ENCODE measurements at places on chromosomes 6 and 20. TPM values are rescaled to one million over a fixed set of nuclear protein-coding genes. Genes with fewer than 3 reads are reported as not detected.

GRCh38 chr20:52103913-52104545 lies 87.5 kb downstream of the ZFP64 start:
- DNase-seq, result no peak

DNA sequence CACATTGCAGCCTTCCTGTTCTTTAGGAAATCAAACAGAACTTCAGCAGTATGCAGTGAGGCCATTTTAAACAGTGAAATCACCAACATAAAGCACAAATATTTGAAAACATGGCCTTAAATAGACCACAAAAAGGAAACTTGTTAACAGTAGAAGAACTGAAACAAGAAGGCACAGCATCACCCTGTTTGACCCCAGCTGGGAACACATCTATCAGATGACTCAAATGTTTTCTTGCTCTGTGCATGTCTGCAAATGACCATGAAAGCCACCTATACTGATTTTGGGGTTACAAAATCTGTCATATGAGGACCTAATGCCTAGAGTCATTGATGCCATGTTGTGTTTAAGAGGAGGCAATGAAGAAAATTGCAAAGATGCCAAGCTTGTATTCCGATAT lies 123.8 kb upstream of the ADGRF1 start:
- no peak for DNase-seq

Gene CCR6
- polyA plus RNA-seq, result not detected

DNA sequence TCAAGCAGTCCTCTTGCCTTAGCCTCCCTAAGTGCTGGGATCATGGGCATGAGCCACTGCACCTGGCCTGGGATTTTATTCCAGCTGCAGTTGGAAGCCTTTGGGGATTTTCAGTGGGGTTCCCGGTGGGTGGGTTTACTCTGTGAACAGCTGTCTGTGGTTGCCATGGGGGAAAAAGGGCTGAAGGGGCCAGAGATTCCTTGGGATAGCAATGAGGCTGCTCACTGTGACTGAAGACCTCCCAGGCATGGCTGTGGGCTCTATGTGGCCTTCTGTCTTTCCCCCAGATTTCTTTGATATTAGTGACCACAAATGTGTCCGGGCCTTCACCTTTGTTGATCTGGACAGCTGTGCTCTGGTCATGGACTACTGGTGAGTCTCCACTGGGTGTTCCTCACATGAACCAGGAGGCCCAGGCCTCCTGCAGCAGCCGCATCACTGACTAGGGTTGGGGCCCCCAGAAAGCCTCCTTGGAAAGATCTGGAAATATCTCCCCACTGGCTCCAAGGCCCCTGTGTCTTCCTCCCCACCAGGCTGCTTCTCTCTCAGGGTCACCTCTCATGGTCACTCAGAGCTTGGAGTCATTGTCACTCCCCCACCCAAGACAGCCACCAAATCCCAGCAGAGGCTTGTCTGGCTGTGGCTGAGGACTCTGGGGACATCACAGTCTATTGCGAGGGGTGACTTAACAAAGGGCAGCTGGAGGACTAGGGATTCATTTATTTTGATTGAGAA lies 33.4 kb downstream of the EFCAB8 start:
- DNase-seq, result no peak

DNA sequence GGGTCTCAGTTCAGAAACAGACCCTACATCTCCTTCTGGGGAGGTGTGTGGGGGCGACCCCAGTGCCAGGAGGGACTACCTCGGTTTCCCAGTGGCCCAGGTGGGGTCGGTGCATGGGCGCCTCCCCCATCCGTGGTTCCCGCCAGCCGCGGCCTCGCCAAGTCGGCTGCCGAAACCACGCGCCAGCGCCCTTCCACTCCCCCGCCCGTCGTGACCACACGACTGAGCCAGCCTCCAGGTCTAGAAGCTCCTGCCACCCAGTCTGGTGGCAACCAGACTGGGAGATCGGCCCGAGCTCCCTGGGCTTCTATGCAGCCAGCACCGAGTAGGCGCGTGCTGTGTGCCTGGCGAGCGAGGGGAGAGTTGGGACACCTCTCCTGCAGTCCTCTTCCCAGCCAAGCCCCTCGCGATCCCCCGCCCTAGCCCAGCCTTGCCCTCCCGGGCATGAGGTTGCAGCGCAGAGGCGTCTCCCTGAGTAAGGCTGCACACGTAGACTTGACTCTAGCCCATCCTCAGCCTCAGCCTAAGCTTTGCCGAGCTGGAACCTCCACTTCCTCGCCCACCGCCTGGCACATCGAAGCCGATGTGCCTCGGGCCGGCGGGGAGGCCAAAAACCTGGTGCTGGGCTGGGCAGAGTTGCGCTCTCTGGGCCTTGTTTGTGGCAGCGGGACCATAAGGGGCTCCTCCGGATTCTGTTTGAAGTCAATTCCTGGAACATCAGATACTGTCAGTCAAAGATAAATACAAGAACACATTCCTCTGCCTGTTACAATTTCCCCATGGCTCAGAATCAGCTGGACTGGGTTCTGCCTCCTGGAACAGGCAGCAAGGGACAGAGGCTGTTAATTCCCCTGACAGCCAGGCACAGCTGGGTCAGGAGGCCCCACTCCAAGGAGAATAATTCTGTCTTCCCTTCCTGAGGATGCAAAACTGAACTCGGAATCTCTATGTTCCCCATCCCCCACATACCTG lies 1.5 kb upstream of the CPNE5 start:
- DNase-seq, result no peak

- no peak for DNase-seq
Observed at GRCh38 chr6:72552938-72553337, 68.9 kb upstream of the KCNQ5 start.

DNA sequence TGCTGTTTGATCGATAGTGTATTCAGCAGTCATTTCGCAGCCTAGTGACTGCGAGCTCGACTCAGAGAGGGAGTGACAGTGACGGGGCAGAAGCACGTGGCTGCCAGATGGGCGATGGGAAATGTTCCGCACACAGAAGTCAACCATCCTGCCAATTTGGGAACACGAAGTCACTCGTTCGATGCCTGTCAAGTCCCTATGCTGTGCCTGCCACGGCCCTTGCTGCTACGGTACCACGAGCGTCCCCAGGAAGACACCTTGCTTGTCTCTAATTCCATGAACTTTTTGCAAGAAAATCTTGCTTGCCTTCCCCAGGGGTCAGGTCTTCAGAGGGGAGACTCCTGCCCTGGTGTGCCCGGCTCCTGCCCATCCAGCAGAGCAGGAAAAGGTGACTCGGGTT lies 17.0 kb upstream of the STX16 start:
- DNase-seq, result no peak

Gene BMP5
- polyA plus RNA-seq, result 68.0 TPM

Gene CCN6
- polyA plus RNA-seq, result 0.58 TPM

DNA sequence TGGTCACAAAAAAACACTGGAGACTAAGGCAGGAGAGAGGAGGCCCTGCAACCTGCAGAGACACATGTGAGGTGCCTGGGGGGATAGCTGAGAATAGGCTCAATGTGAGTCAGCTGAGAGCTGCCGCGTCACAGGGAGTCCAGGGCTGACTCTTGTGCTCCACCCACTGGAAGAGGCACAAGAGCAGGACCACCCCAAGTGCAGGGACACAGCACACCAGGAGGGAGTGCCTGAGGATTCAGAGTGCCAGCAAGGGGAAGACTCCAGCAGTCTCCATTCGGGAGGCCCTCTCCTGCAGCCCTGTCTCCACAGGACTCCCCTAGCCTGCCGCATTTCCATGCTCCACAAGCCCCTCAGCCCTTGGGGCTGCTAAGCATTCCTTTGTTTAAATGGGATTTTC lies 105.5 kb downstream of the HUS1B start:
- no peak for DNase-seq

DNA sequence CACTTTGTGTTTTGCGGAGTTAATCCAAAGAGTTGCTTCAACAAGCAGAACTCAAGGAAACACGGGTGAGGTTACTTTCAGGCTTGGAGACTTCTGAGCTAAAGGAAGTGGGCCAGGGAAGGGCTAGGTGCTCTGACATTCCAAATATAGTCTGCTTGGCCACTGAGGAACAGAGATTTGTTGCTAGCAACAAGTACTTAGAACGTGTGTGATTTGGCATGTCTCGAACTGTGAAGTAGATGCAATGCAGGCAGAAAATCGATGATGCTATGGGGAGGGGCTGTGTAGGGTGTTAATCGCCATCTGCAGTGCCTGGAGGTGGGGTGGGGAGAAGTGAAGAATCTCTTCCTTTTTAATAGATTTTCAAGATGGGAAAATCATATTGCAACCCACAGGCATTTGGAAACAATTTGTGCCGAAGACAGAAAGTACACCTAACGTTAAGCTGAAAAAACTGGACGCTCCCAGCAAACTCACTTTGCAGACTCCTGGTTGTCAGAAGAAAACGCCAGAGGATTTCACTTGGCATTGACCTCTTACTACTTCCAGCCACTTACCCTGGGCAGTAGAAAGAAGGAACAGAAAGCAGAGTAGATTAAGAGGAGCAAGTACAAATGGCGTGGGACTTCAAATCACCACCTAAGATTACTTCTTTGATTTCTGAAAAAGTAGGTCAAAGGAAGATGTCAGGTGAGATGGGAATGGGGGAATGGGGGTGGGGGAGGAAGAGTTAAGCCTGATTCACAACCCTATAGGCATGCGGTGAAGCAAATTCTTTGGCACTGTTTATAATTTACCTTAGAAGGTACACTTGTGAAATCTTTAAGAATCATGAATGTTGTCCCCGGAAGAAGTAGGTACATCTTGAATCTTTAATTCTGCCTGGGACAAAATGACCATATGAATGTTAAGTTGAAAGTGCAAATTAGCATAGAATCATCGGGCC lies 314.1 kb downstream of the CD83 start:
- DNase-seq, result no peak

DNA sequence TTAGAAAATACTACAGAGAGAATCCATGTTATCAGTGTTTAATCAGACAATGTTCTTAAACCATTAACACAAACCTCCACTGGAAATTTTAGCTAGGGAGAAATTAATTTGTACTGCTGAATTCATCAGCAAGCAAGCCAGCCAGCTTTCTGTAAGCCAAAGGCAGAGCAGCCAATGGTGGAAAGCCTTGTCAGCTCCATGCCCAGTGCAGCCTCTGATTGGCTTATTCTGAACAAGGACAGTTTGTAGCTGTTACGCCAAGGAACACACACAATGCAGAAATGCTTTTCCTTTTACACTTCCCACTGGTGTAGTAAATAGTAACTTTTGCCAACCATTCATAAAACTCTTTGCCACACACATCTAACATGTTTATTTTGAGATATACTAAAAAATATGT lies 265.0 kb downstream of the TENT5A start:
- peak; percentile 23 for DNase-seq

Gene CALHM4
- polyA plus RNA-seq, result not detected

GRCh38 chr6:166253778-166254204 lies 54.4 kb downstream of the PRR18 start:
- no peak for DNase-seq

Gene CHRNA4
- 0.76 TPM for polyA plus RNA-seq

- DNase-seq, result no peak
Observed at GRCh38 chr20:57392512-57393271, 1.5 kb downstream of the RBM38 start.

Gene SEMG1
- not detected for polyA plus RNA-seq

GRCh38 chr20:46174469-46175126 lies 56.5 kb downstream of the CD40 start:
- DNase-seq, result peak; percentile 16

DNA sequence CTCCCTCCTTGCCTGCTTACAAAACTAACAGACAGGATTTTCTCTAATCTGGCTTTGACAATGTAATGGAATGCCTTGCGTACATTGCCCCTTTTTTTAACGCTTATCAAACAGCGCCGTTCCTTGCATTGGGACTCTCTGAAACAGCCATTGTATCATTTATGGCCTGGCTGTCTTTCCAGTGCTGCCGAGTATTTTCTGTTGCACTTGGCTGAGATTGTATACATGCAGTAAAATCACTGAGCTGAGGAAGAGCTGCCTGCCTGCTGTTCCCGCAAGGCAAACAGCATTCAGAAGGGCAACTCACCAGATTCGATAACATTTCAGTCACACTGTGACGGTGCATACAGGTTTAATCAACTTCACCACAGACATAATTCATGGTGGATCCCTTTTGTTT lies 106.0 kb downstream of the SH3BGRL2 start:
- no peak for DNase-seq

- no peak for DNase-seq
Observed at GRCh38 chr6:12648171-12648570, 68.4 kb upstream of the PHACTR1 start.

Gene THBD
- polyA plus RNA-seq, result 45.2 TPM

DNA sequence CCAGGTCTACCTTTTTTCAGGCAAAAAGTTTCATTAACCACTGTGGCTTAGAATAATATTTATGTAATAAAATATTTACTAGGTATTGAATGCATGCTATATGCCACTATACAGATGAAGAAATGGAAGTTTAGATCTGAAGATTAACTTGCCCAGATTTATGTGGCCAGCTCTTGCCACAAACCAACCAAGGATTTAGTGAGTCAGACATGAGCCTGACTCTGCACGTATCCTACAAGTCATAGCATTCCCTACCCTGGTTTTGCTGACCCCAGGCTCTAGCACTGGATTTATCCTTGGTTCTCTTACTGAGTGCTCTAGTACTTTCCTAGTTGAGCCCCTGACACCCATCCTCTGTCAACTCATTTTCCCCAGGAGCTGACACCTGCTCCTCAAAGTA lies 75.4 kb downstream of the ANKEF1 start:
- no peak for DNase-seq

Gene CNKSR3
- 33.2 TPM for polyA plus RNA-seq

- DNase-seq, result no peak
Observed at GRCh38 chr6:16274483-16274882, 36.1 kb downstream of the GMPR start.

GRCh38 chr6:8182902-8183665 lies 80.7 kb upstream of the EEF1E1 start:
- DNase-seq, result no peak

GRCh38 chr6:105935416-105935815 lies 150.7 kb upstream of the PRDM1 start:
- DNase-seq, result no peak

DNA sequence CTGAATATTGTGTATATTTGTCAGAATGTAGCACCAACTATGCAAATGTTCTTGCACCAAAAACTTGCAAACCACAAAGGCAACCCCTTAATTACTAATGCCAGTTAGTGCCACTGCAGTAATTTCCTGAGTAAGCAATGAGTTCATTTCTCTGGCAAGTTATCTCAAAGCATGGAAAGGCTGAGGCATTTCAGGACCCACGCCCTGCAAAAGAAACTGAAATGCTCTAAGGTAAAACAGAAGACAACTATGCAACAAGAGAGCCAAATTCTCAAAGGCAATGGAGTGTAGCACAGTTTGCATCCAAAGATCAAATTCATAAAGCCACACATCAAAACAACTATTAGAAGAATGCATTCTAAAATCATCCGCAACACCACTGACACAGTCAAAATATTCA lies 994.4 kb downstream of the EYS start:
- DNase-seq, result no peak

Gene CYP21A2
- 1.2 TPM for polyA plus RNA-seq

DNA sequence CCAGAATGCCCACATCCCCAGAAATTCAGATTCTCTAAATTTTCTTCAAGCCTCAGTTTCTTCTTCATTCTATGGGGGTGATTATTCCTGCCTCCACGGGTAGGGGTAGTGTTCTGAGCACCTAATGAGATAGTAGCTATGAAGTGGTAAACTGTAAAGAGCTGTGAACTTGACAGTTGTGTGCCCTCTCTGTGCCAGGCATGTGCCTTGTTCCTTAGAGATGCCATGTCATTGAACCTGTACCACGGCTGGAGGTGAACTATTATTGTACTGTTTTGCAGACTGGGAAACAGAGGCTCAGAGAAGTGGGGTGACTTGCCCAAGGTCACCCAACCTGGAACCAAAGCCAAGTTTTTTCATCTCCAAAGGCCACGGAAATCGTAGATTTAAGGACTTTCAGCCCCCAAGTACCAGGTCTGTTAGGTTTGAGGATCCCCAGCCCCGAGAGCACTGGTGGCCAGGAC lies 67.7 kb upstream of the SIRPA start:
- no peak for DNase-seq

- no peak for DNase-seq
Observed at GRCh38 chr6:150528648-150529285, 70.9 kb upstream of the PLEKHG1 start.

Gene RAET1L
- not detected for polyA plus RNA-seq
